ENCODE measurements at places on chromosomes 5 and 9.

DNA sequence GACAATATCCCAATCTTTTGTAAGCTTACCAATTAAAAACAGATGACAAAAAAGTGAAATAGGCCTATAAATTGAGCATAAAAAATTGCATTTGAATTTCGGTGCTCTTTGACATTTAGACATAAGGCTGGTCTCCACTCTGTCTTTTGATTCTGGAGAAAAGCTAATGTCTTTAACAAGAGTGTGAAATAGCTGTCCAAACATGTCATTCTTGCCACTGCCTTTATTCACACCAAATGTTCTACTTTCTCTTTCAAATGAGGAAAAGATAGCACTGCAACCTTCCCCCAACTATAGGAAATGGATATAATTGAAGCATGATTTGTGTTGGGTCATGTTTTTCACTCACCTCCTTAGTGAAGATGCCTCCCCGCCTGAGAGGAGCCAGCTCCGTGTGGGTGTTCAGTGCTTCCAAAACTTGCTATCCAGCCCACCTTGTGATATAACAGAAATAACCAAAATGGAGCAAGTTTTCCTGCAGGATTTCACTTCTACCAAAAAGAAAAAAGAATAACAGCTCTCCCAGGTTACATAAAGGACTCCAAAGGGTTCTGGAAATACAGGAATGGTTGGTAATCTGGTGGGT is 55.2 kb upstream of the STK32A start:
- DNase-seq: no peak

DNA sequence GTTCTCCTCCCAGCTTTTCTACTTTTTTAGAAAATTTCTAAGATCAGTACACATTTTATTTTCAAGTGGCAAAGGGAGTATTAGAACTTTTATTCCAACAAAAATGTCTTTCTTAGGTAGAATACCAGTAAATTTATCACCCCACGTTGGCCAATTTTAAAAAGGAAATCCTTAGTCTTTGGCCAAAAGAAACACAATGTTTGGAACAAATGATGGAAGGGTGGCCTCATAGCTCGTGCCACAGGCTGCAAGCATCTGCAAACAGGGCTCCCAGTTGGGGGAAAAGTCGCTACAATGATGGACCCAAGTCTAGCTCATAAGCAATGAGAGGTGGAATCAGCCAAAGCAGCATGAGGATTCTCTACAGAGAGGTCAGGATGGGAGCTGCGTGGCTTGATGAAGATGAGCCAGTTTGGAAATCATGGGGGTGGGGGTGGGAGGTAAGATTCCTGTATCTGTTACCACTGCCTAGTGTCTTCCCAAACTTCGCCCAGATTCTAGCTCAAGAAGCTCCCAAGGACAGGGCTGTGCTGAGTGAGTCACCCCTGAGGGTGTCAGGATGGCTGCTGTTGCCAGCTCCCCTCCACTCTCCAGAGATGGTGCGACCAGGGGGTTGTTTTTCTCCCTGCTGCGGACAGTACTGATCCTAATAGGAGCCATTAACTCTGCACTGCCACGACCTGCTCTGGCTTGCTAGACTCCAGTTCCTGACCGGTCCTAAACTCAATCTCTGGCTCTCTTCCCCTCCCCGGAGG is 75.6 kb downstream of the DCP2 start:
- no peak for DNase-seq

- DNase-seq: no peak
Observed at GRCh38 chr5:22351178-22351577, 502.0 kb downstream of the CDH12 start.

DNA sequence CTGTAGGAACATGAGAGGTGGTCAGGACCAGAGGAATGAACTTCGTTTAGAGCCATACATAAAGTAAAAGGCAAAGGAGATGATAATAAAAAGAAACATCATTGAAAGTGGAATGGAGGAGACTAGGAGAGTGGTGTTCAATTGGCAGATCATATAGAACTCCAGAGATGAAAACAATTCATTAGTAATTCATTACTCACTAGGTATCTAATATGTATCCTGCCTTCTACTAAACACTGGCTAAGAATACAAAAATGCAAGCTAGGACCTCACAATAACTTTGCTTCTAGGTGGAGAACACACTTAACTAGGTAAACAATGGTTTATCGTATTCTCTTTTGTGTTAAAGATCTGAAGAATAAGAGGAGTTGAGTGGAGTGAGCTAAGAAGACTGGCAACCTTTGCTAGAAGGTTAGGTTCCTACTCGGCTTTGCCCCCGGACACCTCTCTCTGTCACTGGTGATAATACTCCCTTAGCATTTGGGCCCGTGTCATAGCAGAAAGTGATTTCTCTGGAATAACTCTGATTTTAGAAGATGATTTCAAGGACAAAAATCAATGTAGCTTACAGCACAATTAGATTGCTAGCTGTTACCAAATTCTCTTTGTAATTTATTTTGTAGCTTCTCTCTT is 88.6 kb upstream of the IFNE start:
- DNase-seq: no peak

DNA sequence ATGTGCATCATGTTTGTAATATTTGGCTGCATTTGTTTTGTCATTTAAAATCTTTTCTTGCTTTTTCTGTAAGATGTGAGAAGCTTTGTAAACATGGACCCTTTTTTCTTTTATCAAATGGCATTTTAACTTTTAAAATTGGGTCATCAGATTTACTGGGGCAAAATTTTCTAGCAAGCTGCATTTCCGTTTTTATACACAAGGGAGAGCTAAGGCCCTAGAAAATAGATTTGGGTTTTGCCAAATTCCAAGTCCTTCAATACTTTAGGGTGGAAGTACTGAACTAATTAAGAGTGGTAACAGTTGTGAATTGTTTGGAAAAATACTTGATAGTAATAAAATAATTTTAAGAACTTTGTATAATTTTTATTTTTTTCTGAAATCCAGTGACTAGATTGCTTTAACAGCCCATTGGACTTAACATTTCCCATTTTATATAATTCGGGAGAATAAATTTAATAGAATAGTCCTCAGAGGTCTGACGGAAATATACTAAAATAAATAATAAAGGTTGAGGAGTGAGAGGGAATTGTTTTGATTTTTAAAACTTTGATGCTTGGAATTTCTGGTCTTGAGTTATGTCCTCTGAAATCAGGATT is 117.4 kb downstream of the SMARCA2 start:
- DNase-seq: peak; percentile 7

GRCh38 chr5:88955403-88955802 is 72.4 kb upstream of the MEF2C start:
- DNase-seq: no peak
